Placental pericyte (primary cell): ENCODE measurements at places on chromosomes 4 and X. TPM values are rescaled to one million over a fixed set of nuclear protein-coding genes. Genes with fewer than 3 reads are reported as not detected.

Gene TAPT1
- 12.5 and 18.8 TPM in 2 replicates for total RNA-seq

Gene IGSF1
- total RNA-seq = 0.29 and 0.44 TPM in 2 replicates

Gene DIPK2B
- total RNA-seq = 0.14 TPM in 1 of 2 replicates, not detected in the other

Gene IBSP
- 0.14 TPM in 1 of 2 replicates, not detected in the other for total RNA-seq

Gene CLOCK
- total RNA-seq = 16.0 and 46.5 TPM in 2 replicates
